ENCODE measurements at places on chromosomes 1 and 21. TPM values are rescaled to one million over a fixed set of nuclear protein-coding genes. Genes with fewer than 3 reads are reported as not detected.

Gene C4BPA
- total RNA-seq = 32.1 TPM

Gene NES
- 16.6 TPM for total RNA-seq

Gene CASQ1
- 0.20 TPM for total RNA-seq

Gene ZBTB8B
- 0.01 TPM for total RNA-seq

DNA sequence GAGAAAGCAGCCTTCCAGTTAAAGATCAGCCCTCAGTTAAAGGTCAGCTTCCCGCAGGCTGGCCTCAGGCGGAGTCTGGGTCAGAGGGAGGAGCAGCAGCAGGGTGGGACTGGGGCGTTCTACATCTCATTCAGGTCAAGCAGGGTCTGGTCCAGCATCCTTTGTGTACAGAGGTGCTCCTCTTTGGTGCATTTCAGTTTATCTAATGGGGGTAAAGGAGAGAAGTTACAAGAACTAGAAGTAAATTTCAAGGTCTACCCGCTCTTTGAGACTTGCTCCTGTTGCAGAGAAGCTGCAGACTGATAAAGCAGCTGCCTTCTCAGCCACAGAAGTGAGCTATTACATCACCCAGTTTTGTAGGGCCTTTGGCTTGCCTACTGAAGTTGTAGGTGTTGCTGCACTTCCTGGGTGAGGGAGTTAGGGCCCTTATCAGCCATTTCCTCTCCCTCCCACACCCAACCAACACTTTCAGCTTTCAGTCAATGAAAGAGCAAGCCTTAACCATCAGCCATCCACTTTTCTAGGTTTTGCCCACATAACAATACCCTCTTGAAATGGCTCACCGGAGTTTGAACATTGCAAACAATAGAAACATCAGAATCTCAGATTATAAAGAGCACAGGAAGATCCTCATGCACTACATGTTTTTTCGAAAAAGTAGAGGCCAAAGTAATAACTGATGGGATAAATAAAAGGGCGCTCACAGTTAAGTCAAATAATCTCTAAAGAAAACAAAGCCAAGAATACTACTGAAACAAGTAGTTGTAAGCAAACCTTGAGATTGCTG lies 2.8 kb upstream of the NUP210L start:
- no peaks in the 10 kb centered on the region for H3K4me1 ChIP-seq
- H3K4me3 ChIP-seq = no peak overlapping the region
- no peak for DNase-seq
- H3K27me3 ChIP-seq = no peaks in the 10 kb centered on the region

GRCh38 chr1:75521658-75522057 lies 89.3 kb downstream of the SLC44A5 start:
- H3K27me3 ChIP-seq = no peaks in the 10 kb centered on the region
- H3K36me3 ChIP-seq = no peaks in the 10 kb centered on the region
- no peak overlapping the region for H3K27ac ChIP-seq
